CD4-positive, alpha-beta T cell treated with Interleukin-1 beta for 1 hour (primary cell): ENCODE measurements at places on chromosomes 2 and 18.

DNA sequence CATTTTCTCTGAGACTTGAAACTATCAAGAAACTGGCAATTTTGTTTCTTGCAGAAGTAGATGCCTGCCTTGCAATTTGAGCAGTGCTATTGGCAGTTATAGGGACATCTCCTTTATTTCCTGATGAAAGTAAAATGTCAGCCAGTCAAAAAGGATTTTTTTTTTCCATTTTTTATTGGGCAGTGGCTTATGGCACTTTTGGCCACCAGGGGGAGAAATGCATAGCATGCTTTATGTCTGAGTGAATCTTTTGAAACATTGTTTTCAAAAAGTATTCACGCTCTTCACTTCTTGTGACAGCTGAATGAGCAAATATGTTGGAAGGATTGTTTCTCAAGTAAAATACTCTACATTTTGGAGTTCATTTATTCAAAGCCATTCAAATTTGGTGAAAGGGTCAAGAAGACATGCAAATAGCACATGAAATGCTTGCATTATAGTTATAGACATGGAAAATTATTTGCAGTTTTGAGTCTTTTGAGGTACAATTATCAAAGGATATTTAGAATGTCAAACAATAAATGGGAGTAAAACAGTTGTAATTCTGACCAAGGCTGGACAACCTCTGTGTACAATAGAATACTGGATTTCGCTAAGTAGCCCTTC, 491.0 kb downstream of the CDH2 start:
- DNase-seq: no peak

GRCh38 chr2:229087267-229087666, 183.8 kb downstream of the PID1 start:
- DNase-seq: no peak

- DNase-seq: no peak
Measured at GRCh38 chr2:218093879-218094278, 24.8 kb downstream of the RUFY4 start.

- DNase-seq: no peak
Measured at GRCh38 chr2:153864022-153864421, 7.7 kb upstream of the GALNT13 start.

DNA sequence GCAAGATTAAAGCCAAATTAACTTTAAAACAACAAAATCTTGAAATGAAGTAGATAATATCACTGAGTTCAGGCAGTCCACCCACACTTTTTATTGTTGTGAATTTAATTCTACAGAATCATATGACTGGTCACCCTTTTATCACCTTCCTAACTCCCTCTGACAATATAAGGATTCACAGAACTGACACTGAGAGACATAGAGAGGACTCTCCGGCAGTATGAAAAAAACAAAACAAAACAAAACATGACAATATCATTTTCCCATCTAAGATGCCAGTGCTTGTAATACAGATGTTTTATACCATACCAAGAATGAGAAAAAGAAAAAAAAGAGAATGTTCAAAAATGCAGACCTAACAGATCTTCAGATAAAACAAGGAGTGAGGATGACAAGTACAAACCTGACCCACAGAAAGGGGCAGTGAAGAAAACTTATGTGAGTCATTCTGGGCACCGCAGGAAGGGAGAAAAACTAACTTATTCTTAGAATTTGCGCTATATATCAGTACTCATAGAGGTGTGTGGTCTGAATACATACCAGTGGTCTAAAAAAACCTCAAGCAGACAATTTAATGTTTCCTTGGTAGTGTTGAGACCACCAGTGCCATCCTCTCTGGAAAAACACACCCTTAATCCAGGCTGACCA, 136.6 kb downstream of the ZAP70 start:
- no peak for DNase-seq

- no peak for DNase-seq
Measured at GRCh38 chr2:98857001-98857400, 79.0 kb downstream of the CRACDL start.

- no peak for DNase-seq
Measured at GRCh38 chr2:21643180-21643579, 519.4 kb downstream of the TDRD15 start.

- DNase-seq: no peak
Measured at GRCh38 chr2:238308177-238308576, 12.1 kb upstream of the TRAF3IP1 start.

DNA sequence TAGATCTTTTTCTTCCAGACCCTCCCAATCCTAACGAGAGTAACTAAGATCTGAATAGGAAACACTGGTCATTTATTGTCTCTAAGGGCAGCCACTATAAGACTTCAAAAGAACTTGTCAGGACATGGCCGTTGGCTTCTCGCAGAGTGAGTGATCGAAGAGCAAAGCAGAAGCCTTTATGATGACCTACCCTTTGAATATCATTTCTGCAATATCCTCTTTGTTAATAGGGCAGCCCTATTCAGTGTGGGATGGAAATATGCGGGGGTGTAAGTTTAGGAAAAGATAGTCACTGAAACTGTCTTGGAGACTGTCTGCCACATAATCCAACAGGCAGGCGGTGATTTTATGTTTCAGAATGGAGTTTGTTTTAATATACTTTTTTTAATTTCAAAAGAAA, 70.9 kb downstream of the FBXO36 start:
- no peak for DNase-seq

- no peak for DNase-seq
Measured at GRCh38 chr2:216721141-216721540, 25.8 kb upstream of the IGFBP5 start.

- no peak for DNase-seq
Measured at GRCh38 chr18:51097021-51097822, 67.2 kb downstream of the SMAD4 start.

- DNase-seq: peak; percentile 20
Measured at GRCh38 chr2:38709567-38710194, 41.5 kb downstream of the SRSF7 start.

- DNase-seq: no peak
Measured at GRCh38 chr2:56170988-56171387, 12.8 kb upstream of the CCDC85A start.

DNA sequence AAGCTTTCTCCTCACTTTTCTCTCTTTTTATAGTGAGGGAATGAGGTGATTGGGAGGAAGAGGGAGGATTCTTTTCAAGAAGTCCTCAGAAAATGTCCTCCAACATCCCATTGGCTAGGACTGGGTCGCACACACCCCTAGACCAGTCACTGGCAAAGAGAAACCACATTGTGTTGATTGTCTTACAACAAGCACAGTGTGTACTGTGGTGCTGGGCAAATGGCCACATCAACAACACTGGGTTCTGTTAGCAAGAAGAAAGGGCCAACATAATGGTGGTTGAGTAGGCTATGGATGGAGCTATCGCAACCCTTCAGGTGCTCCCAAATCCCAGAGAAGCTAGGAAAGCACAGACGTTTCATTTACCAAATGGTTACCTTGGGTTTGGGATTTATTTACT, 18.7 kb upstream of the PTPN4 start:
- no peak for DNase-seq
